Testis (tissue), 5 donors: ENCODE measurements at places on chromosomes 12 and 14. TPM values are rescaled to one million over a fixed set of nuclear protein-coding genes. Genes with fewer than 3 reads are reported as not detected.

GRCh38 chr14:52253503-52253902, 14.0 kb upstream of the PTGDR start:
- no peak for DNase-seq

The LRRC10 gene
- total RNA-seq, result not detected

DNA sequence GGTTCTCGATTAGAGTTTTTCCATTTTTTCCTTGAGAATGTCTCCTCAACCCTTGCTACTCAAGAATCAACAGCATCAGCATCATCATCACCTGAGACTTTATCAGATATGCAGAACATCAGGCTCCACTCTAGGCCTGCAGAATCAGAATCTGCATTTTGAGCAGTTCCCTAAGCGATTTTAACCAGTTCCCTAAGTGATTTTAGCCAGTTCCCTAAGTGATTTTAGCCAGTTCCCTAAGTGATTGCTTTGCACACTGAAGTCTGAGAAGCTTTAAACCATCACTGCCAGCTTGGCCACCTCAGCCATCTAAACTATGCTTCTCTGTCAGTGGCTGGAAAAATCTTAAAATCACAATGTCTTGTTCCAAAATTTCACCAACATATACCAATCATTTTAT, 29.4 kb upstream of the SLC38A1 start:
- no peak for DNase-seq

- no peak for DNase-seq
These were observed 464.8 kb upstream of the RGS6 start for GRCh38 chr14:71467361-71467811.

- DNase-seq, result no peak
These were observed 12.1 kb downstream of the SLC7A8 start for GRCh38 chr14:23171222-23171975.

- DNase-seq, result no peak
These were observed 194.1 kb downstream of the AACS start for GRCh38 chr12:125259178-125259867.

DNA sequence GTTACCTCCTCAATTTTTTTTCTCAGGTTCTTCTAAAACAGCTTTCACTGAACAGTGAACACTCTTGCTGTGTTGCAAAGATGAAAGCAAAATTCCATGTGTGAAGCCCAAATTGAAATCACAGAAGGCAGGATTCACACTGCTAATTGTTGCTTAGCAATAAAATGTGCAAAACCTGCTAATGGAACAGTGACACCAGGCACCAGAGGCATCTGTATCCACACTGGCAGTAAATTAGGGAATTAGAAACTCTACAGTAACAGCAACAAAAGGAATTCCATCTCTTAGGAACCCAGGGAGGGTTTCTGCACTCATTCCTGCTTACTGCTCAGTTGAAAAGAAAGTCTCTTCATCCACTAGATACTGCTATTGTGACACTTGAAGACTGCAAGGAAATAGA, 202.3 kb downstream of the GXYLT1 start:
- DNase-seq, result no peak

DNA sequence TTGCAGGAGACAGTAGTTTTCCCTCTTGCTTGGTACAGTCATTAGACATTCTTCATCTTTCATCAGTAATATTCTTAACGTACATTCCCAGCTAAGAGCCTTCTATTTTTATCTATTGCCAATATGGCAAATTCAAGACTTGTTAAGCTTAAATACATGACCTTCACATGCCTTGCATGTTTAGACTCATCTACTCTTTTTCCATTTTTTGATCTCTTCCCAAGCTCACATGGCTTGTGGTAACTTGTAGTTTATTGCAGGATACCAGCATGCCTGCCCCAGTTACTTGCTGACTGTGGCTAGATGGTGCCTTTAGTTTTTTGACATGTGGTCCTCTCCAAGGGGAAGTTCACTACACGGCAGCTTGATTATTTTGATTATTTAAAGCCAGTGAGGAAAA, 729.0 kb downstream of the SLC6A15 start:
- DNase-seq, result no peak

- no peak for DNase-seq
These were observed 25.3 kb downstream of the LRIG3 start for GRCh38 chr12:58895053-58895452.

DNA sequence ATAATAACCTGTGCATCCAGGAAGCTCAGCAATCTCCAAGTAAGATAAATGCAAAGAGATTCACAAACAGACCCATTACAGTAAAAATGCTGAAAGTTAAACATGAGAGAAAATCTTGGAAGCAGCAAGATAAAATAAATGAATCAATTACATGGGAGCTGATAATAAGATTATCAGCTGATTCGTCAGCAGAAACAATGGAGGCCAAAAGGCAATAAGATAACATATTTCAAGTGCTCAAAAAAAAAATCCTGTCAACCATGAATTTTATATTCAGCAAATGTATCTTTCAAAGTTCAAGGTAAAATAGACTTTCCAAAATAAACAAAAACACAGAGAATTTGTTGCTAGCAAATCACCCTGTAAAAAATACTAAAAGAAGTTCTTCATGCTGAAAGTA, 36.4 kb upstream of the MBIP start:
- no peak for DNase-seq

The PLEKHA5 gene
- 37.5 TPM for total RNA-seq

The KLHL33 gene
- 1.2 TPM for total RNA-seq

The TMX1 gene
- 19.2 TPM for total RNA-seq

DNA sequence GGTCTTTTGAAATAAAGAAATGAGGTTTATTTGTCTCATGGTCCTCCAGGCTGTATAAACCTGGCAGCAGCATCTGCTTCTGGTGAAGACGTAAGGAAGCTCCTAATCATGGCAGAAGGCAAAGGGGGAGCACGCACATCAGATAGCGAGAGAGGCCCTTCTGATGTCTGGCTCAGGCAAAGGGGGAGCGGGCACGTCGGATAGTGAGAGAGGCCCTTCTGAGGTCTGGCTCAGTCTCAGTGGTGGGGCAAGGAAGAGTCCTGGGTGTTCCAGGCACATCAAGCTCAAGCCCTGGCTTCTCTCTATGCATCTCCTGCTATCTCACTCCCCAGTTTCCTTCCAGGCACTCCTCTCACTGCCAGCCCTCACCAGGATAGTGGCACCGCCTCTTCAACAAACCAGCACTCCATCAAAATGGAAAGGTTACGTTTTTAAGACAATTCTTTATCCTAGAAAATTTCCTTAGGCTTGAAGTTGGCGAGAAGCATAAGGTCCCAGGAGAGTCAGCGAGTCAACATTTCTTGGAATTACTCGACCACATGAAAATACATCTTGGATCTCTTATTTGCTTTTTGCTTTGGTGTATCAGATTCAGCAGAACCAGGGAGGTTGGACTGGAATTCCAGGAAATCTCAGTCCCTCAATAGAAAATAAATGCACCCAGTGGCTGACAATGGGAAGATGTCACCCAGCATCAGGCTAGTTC, 189.6 kb upstream of the TMEM132C start:
- DNase-seq, result no peak
